Activated T-cell treated with anti-CD3 and anti-CD28 coated beads, Interleukin-2, amount 50 U/mL, for 48 hours (primary cell): ENCODE measurements at places on chromosomes 3 and 15.

- no peak for DNase-seq
Observed at GRCh38 chr3:35651851-35652250, 12.5 kb downstream of the ARPP21 start.

- DNase-seq, result no peak
Observed at GRCh38 chr3:24502690-24503089, 8.0 kb upstream of the THRB start.

GRCh38 chr3:71030748-71031147 is 552.8 kb downstream of the FOXP1 start:
- no peak for DNase-seq

DNA sequence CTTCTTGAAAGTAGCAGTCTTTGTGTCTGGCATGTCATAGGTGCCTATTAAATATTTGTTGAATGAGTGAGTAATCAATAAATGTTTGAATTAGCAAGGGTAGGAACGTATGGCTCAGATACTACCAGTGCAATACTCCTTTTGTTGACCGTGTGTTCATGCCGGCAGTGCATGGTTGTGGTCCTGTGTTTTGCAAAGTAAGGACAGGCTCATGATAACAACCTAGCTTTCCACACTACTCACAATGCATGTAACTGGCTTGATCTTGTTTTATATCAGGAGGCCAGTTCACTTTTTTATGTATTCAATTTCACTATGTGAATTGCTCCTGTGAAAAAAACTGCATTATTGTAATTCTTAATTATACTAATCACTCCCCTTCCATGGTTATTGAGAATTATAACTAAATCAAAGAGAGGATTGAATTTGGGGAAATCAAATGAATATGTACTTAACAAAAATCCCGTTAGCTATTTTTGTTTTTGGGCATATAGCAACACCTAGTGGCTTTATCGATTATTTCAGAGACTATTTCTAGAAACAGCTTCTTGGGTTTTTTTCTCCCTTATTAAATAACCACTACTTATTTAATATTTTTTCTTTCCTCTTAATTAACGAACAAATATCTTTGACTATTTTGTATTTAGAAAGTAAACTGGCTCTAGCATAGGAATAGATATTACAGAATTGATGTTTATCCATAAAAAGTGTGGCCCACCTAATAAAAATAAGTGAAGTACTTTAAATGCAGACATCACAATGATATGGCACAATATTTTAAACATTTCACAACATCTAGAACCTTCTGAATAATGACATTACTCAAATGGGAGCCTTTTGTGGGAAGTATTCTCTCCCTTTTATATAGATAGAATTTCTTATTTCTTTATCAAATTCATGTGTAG is 218.5 kb downstream of the BBX start:
- no peak for DNase-seq
